ENCODE measurements at places on chromosomes 7 and 10. TPM values are rescaled to one million over a fixed set of nuclear protein-coding genes. Genes with fewer than 3 reads are reported as not detected.

Gene RPEL1
- not detected for total RNA-seq

Gene MACC1
- 1.5 TPM for total RNA-seq

Gene ZNF365
- 0.19 TPM for total RNA-seq

Gene ASZ1
- total RNA-seq = not detected

Gene GRM3
- total RNA-seq = not detected

Gene GRID2IP
- total RNA-seq = 0.32 TPM

Gene MEOX2
- not detected for total RNA-seq

Gene SLC39A12
- not detected for total RNA-seq

Gene NSUN6
- total RNA-seq = 25.4 TPM

Gene CTAGE8
- 0.61 TPM for total RNA-seq

Gene ACTR3C
- total RNA-seq = 11.1 TPM

Gene NPVF
- total RNA-seq = not detected

Gene MLXIPL
- total RNA-seq = not detected

Gene KLLN
- total RNA-seq = 0.78 TPM

Gene CYP2W1
- total RNA-seq = not detected

Gene LBX1
- total RNA-seq = not detected

Gene TMEM178B
- 2.1 TPM for total RNA-seq

Gene FAM25G
- not detected for total RNA-seq

Gene TWIST1
- 1.1 TPM for total RNA-seq

Gene CAV2
- 0.42 TPM for total RNA-seq

Gene IL6
- 2.1 TPM for total RNA-seq

Gene SUMF2
- total RNA-seq = 89.6 TPM

Gene PDAP1
- total RNA-seq = 129 TPM

Gene ASB10
- not detected for total RNA-seq

Gene FAM221A
- 8.3 TPM for total RNA-seq

Gene KCNMA1
- 0.48 TPM for total RNA-seq

Gene GPR85
- not detected for total RNA-seq

Gene FBXL13
- total RNA-seq = 1.1 TPM

Gene PNLIPRP2
- not detected for total RNA-seq

Gene SND1
- total RNA-seq = 256 TPM

Gene PRKCQ
- total RNA-seq = 37.8 TPM

Gene MNX1
- total RNA-seq = not detected

Gene BLOC1S2
- total RNA-seq = 54.1 TPM

Gene POU6F2
- total RNA-seq = 0.16 TPM

Gene TAS2R41
- total RNA-seq = not detected

Gene UFSP1
- 3.2 TPM for total RNA-seq

Gene AGAP4
- total RNA-seq = 16.1 TPM
